ENCODE measurements at places on chromosomes 3 and 15.
A peak's percentile ranks its signal among the peaks of the same experiment; 100 is the strongest.

DNA sequence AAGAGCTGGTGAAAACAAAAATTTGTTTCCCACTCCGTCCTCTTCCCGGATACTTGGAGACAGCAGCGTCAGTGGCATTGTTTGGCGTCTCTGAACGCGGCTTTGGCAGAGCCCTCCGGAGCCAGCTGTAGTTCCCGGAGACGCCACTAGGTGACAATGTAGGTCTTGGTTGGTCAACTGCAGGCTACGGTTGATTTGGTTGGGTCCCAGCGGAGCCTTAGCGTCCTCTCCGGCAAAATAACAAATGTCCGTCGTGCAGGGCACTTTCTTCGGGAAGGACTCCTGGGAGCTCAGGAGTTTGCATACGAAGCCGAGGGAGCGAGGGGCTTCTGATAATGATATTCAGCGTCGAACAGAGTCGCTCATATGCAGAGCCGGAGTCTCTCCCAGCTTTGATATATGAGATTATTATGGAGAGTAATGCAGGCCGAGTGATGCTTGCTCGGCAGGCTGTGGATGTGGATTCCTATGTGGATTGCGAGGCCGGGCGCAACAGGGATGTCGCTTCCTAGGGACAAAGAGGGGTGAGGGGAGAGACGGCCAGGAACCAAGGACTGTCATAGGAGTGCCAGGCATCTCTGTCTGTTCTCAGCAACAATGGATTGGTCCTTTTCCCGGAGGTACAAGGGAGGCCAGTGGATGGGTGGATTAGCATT is 74.8 kb downstream of the IL20RB start:
- DNase-seq = peak; percentile 66

DNA sequence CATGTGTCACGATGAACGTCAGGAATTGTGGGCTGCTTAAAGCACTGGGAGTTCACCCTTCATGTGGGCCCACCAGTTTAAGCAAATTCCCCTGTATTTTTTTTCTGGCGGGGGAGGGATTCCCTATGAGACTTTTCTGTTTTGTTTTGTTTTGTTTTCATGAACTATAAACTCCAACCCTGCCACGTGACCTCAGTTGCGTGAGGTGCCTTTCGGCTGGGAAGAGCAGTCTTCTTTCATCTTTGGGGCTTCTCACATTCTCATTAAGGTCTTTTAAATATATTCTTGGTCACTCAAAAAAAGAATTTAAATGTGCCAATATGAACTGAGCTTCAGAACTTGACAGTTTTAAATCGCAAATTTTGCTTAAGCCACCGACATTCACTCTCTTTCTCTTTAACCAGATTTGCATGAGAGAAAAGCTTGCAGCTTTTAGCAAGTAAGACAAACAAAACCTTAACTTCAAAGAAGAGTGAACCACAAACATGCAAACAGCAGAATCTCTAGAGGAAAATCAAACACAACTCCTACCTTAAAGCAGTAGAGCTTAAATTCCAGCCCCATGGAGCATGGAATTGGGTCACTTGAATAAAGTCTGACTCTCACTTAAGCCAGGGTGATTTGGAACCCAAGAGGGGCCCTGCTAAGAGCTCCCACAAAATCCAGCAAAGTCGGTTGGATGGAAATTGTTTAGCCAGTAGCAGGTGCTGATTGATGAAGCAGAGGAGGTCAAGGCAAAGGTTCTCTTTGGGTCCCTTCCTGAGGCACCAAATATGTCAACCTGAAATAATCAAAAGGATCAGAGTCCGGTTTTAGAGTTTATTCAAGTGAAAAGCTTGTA is 699.8 kb upstream of the GBE1 start:
- no peak for DNase-seq

- DNase-seq = no peak
These were observed 32.6 kb downstream of the EIF2AK4 start for GRCh38 chr15:39966521-39966920.

DNA sequence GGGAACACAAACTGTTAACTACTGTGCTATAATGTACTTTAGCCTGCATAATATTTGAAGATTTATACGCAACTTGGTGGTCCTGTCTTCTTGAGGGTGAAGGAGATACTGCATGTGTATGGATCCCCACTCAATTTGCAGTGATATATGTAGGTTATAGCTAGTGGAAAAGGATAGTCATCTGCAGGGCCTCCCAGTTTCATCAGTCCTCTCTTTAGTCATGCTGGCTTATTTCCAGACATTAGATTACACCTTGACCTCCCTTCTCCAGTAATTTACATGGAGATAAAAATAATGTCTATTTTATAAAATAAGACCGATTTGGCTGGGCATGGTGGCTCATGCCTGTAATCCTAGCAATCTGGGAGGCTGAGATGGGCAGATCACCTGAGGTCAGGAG is 3.7 kb downstream of the NR1D2 start:
- no peak for DNase-seq

DNA sequence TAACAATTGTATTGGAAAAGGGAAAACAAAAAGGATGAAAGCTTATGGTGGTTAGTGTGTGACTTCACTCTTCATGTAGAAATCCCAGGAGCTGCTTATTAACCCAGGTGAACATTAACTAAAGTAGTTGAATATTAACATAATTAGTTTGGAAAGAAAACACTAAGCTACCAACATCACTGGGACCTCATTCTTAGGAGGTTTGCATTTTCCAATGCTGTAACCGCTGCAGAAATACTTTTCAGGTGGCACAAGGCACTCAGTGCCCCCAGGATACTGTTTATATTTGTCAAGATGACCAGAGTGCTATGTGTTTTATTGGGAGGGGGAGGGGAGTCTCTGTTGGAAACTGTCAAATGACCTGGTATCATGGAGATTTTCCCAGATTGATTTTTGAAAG is 25.9 kb upstream of the VILL start:
- DNase-seq = no peak

- DNase-seq = no peak
These were observed 183.3 kb downstream of the PYDC2 start for GRCh38 chr3:191644291-191644690.

DNA sequence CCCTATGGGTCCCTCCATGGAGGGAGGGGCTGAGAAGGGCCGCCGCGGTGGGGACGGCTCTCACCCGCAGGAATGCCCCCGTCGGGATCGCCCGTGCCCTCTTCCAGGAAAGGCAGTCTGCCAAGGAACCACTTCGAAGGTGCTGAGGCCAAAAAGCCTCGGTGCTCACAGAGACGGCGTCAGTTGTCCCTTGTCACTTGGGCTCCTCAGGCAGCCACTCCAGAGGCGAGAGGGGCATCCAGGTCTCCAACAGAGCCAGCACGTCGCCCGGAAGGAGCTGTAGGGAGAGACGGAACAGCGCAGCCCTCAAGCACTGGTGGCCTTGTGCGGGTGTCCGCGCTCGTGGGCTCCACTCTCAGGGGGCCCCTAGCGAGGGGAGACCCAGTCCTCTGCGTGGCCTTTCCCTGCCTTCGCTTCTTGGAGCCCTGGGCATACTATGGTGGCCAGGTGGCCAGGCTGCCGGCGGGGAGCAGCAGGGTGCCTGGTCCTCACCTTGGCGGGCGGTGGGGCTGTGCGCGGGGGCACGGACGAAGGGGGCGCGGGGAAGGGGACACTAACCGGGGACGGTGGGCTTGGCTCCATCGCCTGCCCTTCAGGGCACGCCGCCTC is 994 bp downstream of the MESP1 start:
- no peak for DNase-seq

GRCh38 chr3:161072751-161073150 is 32.4 kb downstream of the B3GALNT1 start:
- DNase-seq = no peak

DNA sequence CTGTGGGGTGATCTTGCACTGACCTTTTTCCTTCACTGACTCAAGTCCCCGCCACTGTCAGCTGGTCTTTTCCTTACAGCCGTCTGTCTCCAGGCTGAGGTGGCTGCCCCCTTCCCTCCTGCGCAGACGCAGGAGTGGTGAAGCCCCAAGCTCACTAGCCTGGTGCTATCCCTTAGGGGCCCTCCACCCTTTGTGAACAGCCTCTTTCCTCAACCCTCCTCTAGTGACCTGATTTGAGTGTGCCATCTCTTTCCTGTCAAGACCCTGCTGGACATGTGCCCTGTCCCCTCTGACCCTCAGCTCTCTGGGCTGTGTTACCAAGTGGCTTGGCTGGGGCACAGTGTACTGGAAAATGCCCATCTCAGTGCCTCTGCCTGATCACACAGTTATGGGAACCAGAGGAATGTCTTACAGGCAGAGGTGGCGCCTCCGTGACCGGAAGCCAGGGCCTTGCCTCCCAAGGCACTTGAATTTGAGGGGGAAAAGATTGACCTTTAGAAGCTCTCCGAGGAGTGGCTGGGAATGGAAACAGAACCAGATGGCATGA is 8.7 kb downstream of the KBTBD13 start:
- DNase-seq = no peak

- peak; percentile 46 for DNase-seq
These were observed 32.8 kb downstream of the AKAP13 start for GRCh38 chr15:85412956-85413854.

GRCh38 chr3:112042842-112043280 is 8.3 kb downstream of the TMPRSS7 start:
- DNase-seq = no peak

GRCh38 chr3:39780352-39780751 is 29.1 kb upstream of the MYRIP start:
- no peak for DNase-seq

GRCh38 chr3:8954938-8955763 is 8.1 kb downstream of the RAD18 start:
- no peak for DNase-seq

- no peak for DNase-seq
These were observed 21.9 kb downstream of the IL12A start for GRCh38 chr3:160010578-160010977.

DNA sequence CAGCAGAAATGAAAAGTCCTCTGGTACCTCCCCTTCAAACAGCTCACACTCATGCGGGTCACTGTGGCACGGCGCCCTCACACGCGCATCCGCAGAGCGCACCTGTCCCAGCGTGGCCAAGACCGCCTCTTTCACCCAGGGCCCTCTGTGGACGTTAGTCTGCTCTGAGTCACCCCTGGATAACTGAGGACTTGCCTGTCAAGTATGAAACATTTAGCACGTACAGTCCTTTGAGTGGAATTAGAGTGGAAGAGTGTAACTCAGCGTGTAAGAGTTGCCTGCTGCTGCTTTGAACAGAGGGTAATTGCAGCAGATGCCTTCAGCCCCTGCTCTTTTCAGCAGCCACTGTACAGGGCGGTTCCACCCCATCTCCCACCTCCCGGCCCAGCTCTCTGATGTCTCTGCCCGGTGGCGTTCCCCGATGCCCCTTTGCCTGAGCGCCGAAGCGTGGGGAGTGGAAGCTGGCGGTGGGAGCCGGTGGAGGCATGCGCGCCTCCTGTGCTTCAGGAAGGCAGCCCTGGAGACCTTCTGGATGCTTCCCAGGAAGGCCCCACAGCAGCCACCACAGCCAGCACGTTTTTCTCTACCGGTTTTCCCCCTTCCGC is 23.0 kb downstream of the CPN2 start:
- no peak for DNase-seq
